ENCODE measurements at places on chromosomes 2 and 18.

- DNase-seq, result no peak
Observed at GRCh38 chr18:51028201-51028805, 1.7 kb upstream of the SMAD4 start.

DNA sequence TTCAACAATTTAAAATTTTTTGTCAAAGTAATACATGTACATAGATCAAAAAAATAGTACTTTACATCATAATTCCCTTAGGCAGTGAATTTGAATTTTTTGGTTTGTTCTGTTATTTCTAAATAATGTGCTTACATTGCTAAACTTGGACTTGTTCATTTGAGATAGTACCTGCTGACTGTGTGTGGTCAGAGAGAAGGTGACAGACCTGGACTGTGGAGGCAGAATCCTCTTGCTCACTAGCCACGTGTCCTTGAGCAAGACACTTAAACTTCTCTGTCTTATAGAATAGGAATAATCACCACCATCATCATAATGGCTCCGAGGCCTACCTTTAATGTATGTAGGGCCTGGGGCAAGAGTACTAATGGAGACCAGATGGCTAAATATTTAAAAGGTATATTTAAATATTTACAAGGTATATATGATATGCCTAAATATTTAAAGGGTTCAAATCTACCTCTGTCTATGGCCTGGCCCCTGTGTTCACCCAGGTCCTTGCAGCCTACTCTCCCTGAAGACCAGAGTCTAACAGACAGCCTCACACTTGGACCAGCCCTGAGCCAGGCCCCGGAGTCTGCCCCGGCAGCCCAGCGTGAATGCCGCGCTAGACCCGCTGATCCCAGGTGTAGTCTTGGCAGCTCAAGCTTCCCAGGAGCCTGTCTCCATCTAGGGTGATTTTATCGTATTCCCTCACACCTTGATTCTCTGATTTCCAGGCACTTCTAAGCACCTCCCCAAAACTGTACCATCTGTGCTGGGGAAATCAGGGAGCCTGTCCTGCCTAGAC lies 33.5 kb downstream of the ZNF532 start:
- DNase-seq, result no peak

GRCh38 chr18:9139400-9140039 lies 2.9 kb downstream of the ANKRD12 start:
- DNase-seq, result no peak

- DNase-seq, result no peak
Observed at GRCh38 chr18:79634593-79635426, 44.8 kb upstream of the CTDP1 start.

- DNase-seq, result no peak
Observed at GRCh38 chr2:56018267-56018666, 94.7 kb upstream of the EFEMP1 start.

- no peak for DNase-seq
Observed at GRCh38 chr2:200297100-200297499, 9.4 kb upstream of the SPATS2L start.

DNA sequence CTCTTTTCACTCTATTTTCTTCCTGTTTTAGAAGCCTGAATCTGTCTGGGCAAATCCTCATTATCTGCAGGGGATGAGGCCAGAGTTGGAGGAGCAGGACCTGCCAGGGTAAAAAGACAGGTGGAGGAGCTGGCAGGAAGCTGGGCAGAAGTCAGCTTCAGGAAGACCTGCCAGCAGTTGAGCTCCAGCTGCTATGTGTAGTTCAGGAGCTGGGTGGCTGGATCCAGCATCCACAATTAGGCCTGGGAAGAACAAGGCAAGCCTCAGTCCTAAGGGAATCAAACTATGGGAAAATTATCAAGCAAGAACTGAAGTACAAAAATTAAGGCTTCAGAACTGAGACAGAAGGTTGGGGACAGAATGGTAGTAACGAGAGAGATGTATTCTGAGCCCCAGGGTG lies 174.0 kb downstream of the MREG start:
- DNase-seq, result no peak

DNA sequence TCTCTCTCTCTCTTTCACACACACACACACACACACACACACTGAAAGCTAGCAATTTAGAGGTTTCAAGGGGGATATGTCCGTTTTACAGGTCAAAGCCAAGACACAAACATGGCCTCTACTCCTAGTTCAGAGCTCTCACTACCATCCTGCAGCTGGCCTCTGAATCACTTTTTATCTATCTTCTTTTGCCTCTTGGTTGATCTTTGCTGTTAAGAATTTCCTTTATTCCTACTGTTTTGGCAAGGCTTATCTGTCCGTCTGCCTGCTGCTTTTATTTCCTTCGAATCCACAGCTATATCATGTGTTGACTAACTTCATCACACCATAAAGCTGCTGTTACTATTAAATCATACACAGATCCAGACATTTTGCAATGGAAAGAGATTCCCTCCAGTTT lies 543.0 kb downstream of the PLCL1 start:
- DNase-seq, result no peak

DNA sequence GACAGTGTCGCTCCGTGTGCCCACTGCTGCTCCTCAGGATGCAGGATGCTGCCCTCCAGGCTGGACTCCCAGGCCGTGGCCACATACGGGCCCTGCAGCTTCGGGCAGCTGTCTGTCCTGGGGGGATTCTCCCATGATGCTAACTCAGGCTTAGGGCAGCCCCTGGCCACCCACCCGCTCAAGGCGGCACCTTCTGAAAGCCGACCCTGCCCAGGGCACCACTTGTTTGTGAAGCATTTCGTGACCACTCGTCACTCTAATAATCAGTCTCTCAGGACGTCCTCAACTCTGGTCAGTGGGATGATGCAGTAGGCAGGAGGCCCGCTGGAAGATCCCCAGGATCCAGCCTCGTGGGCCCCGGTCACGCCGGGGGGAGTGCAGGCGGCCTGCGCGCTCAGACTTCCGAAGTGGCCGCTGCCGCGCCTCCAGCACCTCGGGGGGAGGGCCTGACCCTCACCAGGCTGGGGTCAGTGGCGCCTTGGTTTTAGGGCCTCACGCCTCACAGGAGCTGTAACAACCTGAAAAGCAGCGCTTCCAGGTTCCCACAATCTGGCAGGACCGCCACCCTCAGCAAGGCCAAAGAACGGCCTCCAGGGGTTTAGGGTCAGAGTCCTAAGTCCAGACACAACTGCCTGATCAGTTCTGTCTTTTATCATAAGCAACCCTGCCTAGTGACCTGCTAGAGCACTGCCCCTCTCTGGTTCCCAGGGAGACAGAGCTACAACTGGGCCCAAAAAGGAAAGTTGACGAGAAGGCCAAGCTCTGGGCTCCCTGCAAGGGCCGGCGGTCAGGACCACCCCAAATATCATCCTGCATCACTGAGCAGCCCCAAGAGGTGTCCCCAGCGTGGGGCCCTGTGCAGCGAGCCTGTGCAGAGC lies 53.0 kb downstream of the EIPR1 start:
- DNase-seq, result no peak

DNA sequence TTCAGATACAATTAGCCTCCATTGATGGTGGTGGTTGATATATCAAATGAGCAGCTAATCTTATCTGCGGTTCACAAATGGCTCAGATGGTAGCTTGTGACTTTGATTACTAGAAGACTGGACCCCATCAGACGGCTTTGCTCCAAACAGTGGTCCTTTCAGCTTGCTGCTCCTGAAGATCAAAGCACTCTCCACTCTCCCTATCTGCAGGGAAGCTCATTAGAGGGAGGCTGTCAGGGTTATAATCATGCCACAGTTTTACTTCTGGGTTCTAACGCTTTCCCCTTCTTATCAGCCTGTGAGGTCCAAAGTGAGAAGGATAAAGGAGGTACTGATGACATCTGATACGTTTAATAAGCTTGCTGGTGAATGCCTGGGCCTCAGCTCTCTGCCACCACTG lies 247.1 kb upstream of the NT5C1B start:
- DNase-seq, result no peak

DNA sequence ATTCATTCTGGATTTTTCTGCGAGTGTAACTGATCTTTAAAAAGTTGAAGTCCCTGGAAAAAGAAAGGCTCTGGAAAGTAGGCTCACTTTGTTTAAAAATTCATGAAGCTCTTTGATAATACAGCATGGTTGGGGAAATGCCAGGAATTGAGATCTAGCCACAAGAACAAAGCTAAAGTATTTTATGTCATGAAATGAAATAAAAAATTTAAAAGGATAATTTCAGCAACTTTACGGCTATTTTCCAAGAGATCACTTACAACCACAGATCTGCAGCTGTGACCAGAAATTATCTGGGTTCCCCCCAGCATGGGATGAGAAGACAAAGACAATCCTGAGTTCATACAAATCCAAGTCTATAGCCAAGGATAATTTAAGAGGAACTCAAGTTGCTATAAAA lies 25.3 kb upstream of the RFX8 start:
- no peak for DNase-seq

DNA sequence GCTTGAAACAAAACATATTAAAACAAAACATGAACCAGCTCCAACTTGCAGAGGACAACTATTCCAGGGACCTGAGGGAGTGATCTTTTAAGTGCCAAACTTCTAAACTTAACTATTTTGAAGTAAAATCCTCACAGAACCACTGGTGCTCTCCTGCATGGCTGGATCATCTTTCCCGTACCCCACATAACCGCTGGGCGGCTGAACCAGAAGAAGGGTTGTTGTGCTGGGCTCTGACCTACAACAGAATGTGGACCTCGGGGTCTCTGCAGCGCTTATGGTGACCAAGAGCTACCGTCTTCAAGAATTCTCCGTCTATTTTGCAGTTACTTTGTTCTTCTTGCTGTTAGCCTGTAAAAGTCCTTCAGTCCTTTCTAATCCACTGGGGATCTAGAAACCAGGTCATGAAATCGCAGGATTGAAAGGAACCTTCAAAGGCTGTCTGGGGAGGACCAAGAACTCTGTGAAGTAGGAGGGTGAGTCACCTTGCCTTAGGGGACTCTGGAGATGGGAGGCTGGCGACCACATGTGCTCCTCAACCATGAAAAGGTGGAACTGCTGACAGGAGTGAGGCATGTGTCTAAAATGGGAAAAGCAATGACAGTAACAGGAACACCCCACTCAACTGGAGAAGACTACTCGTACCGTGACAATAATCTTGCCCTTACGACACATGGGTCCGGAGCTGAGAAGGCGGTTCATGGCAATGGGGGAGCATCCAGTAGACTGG lies 46.6 kb downstream of the HDLBP start:
- no peak for DNase-seq

DNA sequence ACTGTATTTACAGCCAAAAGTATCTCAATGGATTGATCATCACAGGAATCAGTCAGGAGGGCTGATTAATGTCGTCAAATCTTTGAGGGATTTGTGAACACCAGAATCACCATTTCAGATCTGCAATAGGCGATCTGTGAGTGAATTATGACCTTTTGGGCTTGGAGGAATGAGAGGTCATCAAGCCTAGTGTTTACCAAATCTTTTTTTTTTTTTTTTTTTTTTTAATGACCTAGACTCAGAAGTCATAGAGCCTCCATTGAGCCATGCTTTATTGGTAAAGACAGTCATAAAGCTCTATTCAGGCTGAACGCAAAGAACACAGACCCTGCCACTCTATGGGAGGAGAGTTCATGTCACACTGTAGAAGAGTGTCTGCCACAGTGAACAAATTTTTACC lies 97.7 kb downstream of the SOCS6 start:
- DNase-seq, result no peak

DNA sequence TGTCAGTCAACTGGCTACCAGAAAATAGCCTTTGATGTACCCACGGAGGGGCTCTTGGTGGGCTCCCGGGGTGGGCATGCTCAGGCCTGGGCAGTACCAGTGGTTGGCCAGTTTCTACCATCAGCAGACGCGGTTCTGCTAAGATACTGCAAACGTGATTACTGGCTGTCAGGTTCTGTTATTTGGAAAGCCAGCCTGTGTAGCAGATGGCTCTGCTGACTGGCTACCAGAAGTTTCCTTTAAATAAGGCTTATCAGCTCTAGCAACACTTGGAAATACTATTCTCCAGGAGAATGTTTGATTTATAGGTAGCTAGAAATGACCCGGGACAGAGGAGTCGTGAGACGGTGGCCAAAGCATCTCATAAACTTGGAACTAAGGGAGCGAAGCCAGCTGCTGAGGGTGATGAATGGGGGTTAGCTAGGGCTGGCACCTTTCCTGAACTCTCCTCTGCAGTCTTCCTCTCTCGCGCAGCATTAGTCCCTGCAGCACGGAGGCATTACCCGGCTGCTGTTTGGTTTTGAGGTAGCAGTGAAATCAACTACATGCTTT lies 171.9 kb downstream of the AGAP1 start:
- DNase-seq, result no peak

- no peak for DNase-seq
Observed at GRCh38 chr2:156134887-156135286, 197.6 kb downstream of the NR4A2 start.

DNA sequence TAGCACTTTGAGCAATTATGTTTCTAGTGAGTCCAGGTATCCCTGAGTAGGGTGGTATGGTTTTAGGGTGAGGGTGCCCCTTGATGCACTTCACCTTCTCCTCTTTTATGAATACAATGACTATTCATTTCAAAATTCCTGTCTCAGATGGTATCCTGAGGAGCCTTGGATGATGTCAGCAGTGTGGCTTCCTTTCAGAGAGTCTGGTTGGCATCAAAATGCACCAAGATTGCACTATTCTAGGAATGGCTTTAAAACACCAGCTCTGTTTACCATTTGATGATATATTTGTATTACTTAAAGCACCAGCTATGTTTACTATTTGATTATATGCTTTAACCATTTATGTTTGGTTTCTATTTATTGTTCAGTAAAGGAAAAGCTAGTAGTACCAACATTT lies 141.0 kb downstream of the FMNL2 start:
- no peak for DNase-seq

GRCh38 chr2:23423062-23423872 lies 38.3 kb downstream of the KLHL29 start:
- DNase-seq, result no peak

DNA sequence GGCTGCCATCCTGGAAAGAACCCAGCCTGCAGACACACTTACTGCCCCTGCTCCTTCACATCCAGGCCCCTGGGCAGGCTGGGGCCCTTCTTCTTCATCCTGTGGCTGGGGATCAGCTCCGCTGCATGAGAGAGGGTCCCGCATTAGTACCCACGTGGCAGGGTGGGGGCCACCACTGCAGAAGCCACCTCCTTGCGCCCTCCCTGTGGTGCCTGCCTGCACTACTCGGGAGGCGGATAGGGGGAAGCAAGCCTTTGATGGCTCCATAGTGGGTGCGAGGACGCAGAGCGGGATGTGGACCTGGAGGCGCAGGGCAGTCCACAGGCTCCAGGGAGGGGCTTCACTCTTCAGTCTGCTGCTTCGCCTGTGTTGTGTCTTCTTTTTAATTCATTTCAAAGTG lies 46.7 kb downstream of the GPC1 start:
- no peak for DNase-seq

DNA sequence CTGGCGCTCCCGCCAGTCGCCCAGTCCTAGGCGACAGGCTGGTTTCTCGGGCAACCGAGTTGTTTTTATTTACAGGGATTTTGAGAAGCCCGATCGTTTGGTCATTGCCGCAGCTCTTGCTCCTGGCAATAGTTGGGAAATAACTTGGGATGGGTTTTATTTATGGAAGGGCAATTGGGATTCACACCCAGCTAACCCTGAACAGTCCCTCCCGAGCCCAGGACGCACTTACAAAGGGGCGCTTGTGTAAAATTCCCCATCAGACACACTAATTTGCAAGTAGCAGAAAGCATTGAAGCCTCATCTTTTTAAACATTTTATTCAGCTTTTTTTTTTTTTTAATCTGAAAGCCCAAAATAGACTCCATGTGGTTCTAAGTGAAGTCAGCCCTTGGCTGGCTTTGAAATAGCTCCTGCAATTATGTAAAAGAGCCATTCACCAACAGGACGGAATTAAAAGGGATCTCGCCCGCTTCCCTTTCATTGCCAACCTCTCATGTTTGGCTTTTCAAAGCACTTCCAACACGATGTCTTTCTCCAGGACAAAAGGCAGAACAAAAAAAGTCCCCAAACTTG lies 3.6 kb upstream of the GBX2 start:
- no peak for DNase-seq

- no peak for DNase-seq
Observed at GRCh38 chr2:11568436-11568835, 34.6 kb downstream of the GREB1 start.

All from MM.1S (cell line).